Endodermal cell (in vitro differentiated cells): ENCODE measurements at places on chromosomes 16 and 17. TPM values are rescaled to one million over a fixed set of nuclear protein-coding genes. Genes with fewer than 3 reads are reported as not detected.

Gene CRHR1
- total RNA-seq: 1.0 to 2.7 TPM (median 1.8 TPM) in 3 replicates

- no peak for DNase-seq
Measured at GRCh38 chr17:32570081-32570396, 83.2 kb downstream of the CDK5R1 start.

DNA sequence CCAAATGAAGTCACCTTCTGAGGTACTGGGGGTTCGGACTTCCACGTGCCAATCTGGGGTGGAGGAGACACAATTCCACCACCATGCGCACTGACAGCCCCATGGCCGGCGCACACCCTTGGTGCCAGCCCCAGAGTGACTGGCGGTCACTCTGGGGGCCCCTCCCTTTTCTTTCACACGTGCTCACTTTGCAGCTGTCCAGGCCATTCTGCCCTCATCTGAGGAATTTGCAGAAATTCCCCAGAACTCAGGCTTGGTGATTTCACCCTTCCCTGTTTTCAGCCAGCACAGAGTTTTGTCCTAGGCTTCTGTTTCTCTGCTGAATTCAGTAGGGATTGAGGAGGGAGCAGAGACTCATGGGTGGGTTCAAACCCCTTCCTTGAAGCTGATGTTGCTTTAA lies 54.8 kb downstream of the CDRT4 start:
- no peak for DNase-seq

GRCh38 chr16:78242239-78242630 lies 142.8 kb downstream of the WWOX start:
- DNase-seq: no peak

Gene FOXJ1
- total RNA-seq: 19.2 to 23.6 TPM (median 22.2 TPM) in 3 replicates
